Activated CD4-positive, CD25-positive, alpha-beta regulatory T cell treated with anti-CD3 and anti-CD28 coated beads, Interleukin-2, amount 50 U/mL, for 72 hours (primary cell): ENCODE measurements at places on chromosomes 12 and 14.

DNA sequence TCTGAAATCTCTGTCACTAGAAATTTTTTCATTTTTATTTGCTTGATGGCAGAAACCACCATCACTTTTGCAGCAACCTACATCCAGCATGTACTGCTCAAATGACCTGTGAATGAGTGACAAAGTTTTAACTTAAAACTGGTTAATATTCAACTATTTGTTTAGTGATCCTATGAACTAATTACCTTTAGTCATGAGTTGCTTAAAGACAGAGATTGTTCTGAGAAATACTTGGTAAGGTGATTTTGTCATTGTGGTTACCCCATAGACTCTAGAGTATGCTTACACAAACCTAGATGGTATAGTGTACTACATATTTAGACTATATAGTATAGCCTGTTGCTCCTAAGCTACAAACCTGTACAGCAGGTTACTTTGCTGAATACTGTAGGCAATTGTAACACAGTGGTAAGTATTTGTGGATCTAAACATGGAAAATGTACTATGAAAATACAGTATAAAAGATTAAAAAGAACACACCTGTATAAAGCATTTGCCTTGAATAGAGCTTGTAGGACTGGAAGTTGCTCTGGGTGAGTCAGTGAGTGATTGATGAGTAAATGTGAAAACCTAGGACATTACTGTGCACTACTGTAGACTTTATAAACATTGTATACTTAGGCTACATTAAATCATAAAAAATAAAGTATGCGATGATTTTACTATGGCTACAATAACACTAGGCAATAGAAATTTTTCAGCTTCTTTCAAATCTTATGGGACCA lies 256.6 kb upstream of the PPFIA2 start:
- no peak for DNase-seq

DNA sequence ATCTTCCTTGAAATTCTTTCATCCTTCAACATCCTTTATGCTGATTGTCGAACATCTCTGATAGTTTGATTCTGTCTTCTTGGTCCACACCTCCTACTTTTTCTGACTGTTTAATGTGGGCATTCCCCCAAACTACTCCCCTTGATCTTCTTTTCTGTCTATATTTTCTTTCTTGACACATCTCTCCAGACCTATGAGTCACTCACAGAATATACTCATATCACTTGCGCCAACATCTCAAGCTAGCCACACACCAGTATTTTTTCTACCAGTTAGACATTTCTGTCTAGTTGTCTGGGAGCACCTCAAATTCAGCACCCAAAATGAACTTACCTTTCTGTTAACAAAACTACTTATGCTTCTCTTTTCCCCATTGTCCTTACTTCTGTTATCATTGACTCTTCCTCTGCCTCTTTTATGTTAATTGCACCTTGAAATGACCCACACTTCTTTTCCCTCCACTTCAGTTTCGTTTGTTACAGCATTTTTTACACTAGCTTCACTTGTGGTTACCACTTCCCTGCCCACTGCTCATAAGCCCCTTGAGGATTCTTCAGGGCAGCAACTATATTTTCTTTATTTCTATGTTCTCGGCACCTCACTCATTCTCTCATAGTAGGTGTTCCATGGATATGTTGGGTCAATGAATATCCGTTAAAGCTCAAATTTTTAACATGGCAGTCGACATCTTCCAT lies 33.5 kb downstream of the TSHR start:
- no peak for DNase-seq

DNA sequence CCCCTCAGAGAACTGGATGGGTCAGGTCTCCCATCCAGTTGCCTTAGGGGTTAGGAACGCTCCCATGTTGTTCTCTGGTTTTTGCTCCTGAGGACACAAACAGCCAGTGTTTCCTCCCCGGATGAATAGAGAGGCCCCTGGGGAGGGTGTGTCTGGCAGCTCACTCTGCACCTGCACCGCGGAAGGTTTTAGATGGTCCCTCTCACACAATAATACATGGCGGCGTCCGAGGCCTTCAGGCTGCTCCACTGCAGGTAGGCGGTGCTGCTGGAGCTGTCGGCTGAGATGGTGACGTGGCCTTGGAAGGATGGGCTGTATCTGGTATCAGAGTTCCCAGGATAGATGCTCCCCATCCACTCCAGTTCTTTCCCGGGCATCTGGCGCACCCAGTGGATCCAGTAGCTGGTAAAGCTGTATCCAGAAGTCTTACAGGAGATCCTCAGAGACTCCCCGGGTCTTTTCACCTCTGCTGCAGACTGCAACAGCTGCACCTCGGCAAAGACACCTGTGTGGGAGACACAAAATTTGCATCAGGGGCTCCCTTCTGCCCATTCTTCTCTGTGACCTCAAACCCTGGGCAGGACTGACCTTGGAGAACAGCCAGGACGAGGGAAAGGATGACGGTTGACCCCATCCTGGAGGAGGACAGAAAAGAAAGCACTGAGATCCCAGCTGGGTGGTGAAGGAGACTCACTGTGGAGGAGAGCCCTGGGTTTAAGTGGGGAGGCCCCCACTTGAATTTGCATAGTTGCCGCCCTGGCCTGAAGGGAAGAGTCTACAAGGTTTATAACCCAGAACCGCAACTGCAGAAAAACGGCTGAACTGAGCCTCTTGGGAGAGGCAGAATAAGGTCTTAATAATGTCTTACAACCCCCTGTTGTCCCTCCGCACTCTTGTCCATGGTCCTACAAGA lies 1324.8 kb downstream of the TMEM121 start:
- no peak for DNase-seq

DNA sequence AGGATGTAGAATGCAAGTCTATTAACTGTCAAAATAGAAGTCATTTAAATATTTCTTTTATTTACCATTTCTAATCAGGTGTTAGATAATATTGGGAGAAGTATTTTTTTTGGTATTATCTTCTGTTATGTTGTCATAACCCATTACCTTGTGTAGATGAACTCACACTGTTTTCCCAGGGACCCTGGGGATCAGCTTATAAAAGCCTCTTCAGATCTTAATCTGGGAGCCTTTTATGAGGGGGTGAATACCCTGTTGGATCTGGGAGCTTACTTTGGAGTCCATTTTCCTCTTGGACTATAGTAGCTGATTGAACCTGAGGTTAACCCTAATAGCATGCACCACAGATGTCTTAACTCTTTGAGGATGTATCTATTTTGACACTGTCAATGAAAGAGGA lies 176.3 kb upstream of the ATP2B1 start:
- DNase-seq = no peak

DNA sequence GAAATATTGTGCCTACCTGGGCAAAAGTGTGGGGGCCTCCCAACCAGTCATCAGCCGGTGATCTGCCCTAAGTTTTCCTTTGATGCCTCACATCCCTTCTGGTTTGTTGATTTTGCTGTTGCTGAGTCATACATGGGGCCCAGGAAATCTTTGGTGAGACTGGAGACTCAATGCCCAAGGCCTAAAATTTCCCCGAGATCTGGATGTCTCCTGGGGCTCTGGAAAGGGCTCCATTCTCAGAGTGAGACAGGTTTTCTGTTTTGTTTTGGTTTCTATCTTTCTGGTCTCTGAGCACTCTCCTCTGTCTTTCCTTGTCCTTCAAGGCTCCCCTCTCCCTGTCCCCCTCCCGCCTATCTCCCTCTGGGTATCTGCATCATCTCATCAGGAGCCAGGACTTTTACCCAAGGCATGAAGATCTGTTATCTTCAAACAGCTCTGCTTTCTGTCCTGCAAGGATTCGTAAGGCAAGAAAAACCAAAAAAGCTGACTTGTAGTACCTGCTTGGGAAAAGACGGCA lies 152.8 kb upstream of the MAX start:
- DNase-seq = no peak

- no peak for DNase-seq
Observed at GRCh38 chr12:82326905-82327503, 31.2 kb downstream of the CCDC59 start.

DNA sequence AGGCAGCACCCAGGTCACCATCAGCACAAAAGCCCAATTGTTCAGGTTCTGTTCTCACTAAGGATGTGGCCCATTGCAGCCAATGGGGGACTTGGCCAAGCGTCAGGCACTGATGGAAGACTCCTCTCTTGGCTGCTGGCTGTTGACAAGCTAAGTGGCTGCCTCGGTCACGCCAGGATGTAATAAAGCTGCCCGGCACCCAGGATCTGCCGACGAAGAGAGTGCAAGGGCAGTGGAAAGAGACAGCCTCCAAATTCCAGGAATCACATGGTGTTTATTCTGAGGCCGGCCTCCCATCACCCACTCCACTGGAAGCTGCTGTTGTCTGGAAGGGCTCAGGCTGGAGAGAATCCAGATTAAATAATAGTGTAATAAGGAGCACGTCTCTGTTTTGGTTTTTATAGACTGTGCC lies 451.8 kb upstream of the TBX3 start:
- DNase-seq = no peak

DNA sequence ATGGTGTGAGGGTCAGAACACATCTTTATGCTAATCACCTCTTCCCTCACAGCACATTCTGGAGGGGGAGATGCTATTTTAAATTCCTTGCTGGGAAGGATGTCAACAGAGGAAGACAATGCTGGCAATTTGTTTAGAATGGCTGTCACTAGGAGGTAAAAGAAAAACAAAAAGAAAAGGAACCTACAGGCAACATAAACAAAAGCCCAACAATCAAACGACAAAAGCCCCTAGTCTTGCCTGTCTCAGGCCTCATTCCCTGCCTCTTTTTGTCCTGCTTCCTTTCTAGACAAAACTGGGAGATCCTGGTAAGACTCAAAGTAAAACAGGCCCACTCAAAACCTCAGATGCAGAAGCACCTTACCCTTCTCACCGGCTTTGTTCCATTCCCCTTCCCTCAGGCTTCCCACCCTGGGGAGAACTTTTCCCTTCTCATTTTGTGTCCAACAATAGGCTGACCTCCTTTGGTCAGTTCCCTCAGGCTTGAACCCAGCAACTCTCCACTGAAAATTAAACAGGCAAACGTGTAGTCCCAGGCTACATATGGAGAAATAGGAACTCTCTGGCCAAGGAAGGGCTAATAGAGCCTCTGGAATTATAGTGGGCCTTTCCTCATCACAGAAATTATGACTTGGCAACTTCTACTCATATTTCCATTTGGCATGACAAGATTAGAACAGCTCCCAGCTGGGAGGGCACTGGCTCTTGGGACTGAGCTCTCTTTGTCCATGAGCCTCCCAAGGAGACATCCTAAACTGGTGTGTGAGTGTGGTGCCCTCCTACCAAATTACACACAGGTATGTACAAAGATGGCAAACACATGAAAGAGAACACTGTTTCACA lies 193.0 kb downstream of the MON2 start:
- no peak for DNase-seq

- no peak for DNase-seq
Observed at GRCh38 chr12:17020765-17021164, 414.8 kb upstream of the LMO3 start.

DNA sequence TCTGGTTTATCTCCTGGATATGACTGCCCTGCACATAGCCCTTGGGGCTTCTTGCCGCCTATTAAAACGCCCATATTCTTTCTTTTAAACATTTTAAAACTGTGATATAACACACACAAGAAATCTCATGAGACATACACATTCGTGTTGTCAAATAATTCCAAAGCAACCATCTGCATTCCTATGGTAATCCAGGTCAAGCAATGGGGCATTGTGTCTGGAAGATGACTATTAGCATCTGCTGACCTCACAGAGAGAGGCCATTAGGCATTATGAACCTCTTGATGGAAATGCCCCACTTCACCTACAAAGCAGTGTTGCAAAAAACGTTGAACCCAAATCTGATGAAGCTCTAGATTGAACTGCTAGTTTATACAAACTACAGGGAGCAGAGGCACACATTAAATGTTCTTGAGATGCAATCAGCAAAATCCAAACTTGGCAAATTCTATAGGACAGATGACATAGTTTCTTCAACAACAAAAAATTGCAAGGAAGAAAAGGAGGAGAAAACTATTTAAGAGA lies 513.8 kb upstream of the CCDC196 start:
- no peak for DNase-seq

DNA sequence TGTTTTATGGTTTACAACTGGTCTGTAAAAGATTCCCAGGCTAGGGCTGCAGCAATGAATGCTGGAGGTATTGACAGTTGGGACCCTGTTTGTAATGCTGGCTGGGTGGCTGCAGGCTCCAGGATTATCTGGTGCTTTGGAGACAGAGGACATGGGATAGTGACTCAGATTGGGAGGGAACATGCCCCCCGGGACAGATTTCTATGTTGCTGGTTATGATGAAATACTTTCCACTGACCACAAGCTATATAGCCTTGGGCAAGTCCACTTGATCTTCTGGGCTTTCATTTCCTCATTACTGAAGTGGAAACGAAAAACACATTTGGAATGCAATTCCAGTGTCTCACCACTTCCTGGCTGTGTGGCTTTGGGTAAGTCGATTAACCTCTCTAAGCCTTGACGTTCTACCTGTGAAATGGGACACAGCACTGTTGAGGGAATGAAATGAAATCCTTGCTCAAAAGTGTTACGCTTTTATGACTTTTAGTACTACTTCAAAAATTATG lies 6.3 kb upstream of the TPCN1 start:
- no peak for DNase-seq

GRCh38 chr12:11697670-11698387 lies 48.4 kb downstream of the ETV6 start:
- DNase-seq = no peak

DNA sequence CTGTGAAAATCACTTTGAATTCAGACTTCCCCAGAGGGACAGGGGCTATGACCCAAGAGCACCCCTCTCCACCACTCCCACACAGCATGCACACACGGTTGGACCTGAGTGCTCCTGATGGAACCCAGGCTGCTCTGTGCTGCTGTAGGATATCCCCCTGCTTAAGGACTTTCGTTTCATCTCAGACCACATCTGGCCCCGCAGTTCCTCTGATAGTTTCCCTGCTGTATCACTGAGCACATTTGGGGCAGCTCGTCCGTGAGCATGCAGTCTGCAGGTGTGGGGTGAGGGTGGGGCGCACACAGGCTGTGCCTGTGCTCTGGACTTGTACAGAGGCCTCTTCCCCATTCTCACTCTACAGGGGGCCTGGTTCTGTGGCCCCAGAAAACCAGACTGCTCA lies 345.2 kb upstream of the FKBP4 start:
- DNase-seq = no peak

GRCh38 chr14:77882098-77882497 lies 82.2 kb downstream of the ADCK1 start:
- no peak for DNase-seq

DNA sequence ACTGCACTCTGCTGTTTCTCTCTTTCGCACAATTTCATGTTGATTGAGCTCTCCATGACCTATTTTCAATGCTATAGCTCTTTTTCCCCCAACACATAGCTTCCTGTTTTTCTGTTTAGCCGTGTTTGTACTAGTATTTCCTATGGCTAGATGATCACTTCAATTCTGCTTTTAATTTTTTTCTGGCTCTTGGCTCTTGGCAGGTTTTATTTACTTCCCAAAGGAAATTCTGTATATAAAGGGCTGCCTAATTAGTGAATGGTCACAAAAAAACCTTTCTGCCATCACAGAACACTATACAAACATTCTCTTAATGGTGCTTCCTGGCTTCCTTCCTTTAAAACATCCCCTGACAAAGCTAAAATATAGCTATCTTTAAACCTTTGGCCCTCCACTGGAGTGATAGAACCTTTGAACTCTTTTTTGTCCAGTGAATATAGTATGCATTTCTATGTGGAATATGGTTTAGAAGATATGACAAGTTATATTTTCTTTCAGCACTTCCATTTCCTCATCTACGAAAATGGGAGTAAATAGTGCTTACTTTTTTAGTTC lies 88.2 kb downstream of the RASSF9 start:
- no peak for DNase-seq
